ENCODE measurements at places on chromosomes 1 and 21. TPM values are rescaled to one million over a fixed set of nuclear protein-coding genes. Genes with fewer than 3 reads are reported as not detected.

The S100A1 gene
- not detected for total RNA-seq

The SMCP gene
- not detected for total RNA-seq

The SMIM1 gene
- total RNA-seq = 4.7 TPM

The RORC gene
- 10.0 TPM for total RNA-seq

The NPPB gene
- total RNA-seq = not detected

The TDRD10 gene
- total RNA-seq = not detected

The TXNIP gene
- 933 TPM for total RNA-seq

The SEMA4A gene
- 1.2 TPM for total RNA-seq

The SAMD13 gene
- total RNA-seq = not detected

The KCNE2 gene
- total RNA-seq = not detected

The P3H1 gene
- total RNA-seq = 52.5 TPM

The PTPN22 gene
- 32.2 TPM for total RNA-seq

The KLF17 gene
- total RNA-seq = not detected

The CRP gene
- total RNA-seq = not detected
